ENCODE measurements at places on chromosomes 11 and 22.
A peak's percentile ranks its signal among the peaks of the same experiment; 100 is the strongest.

- no peak overlapping the region for H3K27ac ChIP-seq
- H3K27me3 ChIP-seq, result no peaks in the 10 kb centered on the region
- no peaks in the 10 kb centered on the region for H3K4me1 ChIP-seq
- no peak overlapping the region for H3K4me3 ChIP-seq
These were observed 100.3 kb downstream of the TENM4 start for GRCh38 chr11:79340535-79340934.

DNA sequence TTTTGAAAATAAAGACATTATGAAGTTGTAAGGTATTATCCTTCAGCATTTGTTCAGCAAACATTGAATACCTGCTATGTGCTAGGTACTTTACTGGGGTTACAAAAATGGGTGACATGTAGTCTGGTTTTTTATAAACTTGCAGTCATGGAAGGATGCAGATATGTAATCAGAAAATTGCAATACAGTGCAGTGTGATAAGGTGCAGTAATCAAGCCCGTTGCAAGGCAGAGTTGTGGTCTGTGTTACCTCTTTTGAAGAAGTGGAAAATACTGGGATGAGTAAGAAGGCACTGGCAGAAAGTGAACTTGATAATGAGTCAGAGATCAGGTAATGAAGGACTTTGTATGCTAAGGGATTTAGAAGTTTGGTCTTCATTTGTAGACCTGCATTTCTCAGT lies 8.1 kb downstream of the FBXO7 start:
- H3K36me3 ChIP-seq, result peaks cover 14% of the 10 kb centered on the region
- H3K4me3 ChIP-seq, result no peak overlapping the region
- no peaks in the 10 kb centered on the region for H3K27me3 ChIP-seq
- H3K4me1 ChIP-seq, result peaks cover 29% of the 10 kb centered on the region
- DNase-seq, result no peak

DNA sequence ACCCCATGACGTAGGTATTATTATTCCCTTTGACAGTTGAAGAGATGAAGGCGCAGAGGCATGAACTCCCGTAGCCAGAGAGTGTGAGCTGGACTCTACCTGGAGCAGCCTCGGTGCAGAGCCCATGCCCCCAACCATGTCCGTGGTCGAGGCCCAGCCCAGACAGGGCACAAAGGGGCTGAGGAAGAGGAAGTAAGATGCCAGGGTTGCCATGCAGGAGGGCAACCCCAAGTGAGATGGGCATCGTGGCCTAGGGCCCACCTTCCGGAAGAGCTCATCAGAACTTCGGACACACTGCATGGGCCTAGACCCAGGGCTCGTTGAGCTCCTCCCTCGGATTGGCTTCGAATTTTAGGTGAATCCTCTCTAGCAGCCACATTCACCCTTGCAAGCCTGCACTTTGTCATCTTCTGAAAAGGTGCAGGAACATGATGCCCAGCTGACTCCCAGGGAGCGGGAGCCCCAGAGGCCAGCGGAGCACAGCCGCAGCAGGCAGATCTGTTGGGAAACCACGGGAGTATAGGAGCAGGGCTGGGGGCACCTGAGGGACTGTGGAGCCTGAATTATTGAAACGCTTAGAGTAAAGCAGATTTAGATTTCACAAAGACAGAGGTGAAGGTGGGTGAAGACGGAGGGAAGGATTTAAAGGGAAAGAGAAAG lies 29.0 kb upstream of the JAM3 start:
- H3K27me3 ChIP-seq, result peaks cover 5% of the 10 kb centered on the region
- H3K4me1 ChIP-seq, result peaks cover 22% of the 10 kb centered on the region
- H3K36me3 ChIP-seq, result no peaks in the 10 kb centered on the region
- H3K27ac ChIP-seq, result peak overlapping the region; percentile 49
- H3K4me3 ChIP-seq, result no peak overlapping the region

- no peak overlapping the region for H3K4me3 ChIP-seq
- no peaks in the 10 kb centered on the region for H3K27me3 ChIP-seq
- H3K27ac ChIP-seq, result no peak overlapping the region
- DNase-seq, result no peak
- H3K4me1 ChIP-seq, result peaks cover 7% of the 10 kb centered on the region
These were observed 43.9 kb downstream of the CCDC34 start for GRCh38 chr11:27319072-27319471.

- no peak overlapping the region for H3K4me3 ChIP-seq
- no peaks in the 10 kb centered on the region for H3K36me3 ChIP-seq
- no peak overlapping the region for H3K27ac ChIP-seq
- H3K27me3 ChIP-seq, result peaks cover 15% of the 10 kb centered on the region
- no peak for DNase-seq
These were observed 207.6 kb downstream of the CWF19L2 start for GRCh38 chr11:107250017-107250416.

DNA sequence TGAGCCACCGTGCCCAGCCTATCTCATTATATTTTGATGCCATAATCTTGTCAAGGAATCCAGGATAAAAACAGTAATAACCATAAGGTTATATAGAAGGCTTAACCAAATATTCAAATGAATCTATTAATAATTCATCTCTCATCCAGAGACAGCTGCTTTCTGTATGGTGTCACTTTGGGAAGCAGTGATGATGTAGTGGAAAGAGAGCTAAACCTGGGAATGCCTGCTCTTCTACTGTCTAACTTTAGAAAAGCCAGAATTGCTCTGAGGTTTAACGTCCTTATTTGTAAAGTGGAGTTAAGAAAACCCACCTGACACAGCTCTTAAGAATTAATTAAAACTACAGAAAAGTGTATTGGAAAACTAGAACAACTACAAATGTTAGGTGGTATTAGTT lies 29.3 kb upstream of the OR10D3 start:
- no peaks in the 10 kb centered on the region for H3K4me1 ChIP-seq
- no peak overlapping the region for H3K4me3 ChIP-seq
- H3K27me3 ChIP-seq, result peaks cover 24% of the 10 kb centered on the region
- H3K27ac ChIP-seq, result no peak overlapping the region

GRCh38 chr22:33659448-33659847 lies 260.8 kb downstream of the LARGE1 start:
- H3K36me3 ChIP-seq, result no peaks in the 10 kb centered on the region
- no peaks in the 10 kb centered on the region for H3K27me3 ChIP-seq
- no peak for DNase-seq
- H3K27ac ChIP-seq, result no peak overlapping the region
- H3K4me1 ChIP-seq, result no peaks in the 10 kb centered on the region

- no peak overlapping the region for H3K4me3 ChIP-seq
- DNase-seq, result no peak
- peaks cover 43% of the 10 kb centered on the region for H3K27me3 ChIP-seq
- H3K4me1 ChIP-seq, result no peaks in the 10 kb centered on the region
- H3K36me3 ChIP-seq, result no peaks in the 10 kb centered on the region
These were observed 426.7 kb downstream of the MIAT start for GRCh38 chr22:27084130-27084529.

GRCh38 chr11:65492637-65493366 lies 6.0 kb upstream of the MALAT1 start:
- no peaks in the 10 kb centered on the region for H3K36me3 ChIP-seq
- peak overlapping the region; percentile 39 for H3K27ac ChIP-seq
- DNase-seq, result no peak

- H3K27me3 ChIP-seq, result peaks cover 67% of the 10 kb centered on the region
- no peak overlapping the region for H3K27ac ChIP-seq
- H3K4me3 ChIP-seq, result no peak overlapping the region
- DNase-seq, result no peak
These were observed 44.9 kb upstream of the VSTM5 start for GRCh38 chr11:93895106-93895862.

DNA sequence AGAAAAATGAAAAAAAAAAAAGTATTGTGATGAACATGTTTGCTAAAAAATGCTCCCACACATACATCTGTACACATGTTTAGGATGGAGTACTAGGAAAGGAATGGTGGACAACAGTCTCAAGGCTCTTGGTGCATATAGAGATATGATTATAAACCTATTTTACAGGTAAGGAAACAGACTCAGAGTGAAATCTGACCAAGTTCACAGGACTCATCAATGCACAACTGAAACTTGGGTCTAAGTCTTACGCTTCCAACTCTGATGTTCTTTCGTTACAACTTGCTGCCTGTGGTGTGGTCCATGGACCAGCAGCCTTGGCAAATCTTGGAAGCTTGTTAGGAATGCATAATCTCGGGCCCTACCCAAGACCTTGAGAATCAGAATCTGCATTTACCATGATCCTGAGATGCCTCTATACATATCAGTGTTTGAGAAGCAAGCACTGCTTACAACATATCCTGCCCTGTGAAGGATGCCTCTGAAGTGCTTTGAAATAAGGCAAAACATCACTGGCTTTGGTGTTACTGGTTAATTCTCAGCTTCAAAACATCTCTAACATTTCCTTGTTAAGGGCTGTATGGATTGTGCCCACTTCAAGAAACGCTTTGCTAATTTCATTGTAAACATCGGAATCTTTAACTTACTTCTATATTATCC lies 39.9 kb upstream of the NUP160 start:
- peak overlapping the region; percentile 78 for H3K27ac ChIP-seq
- H3K4me3 ChIP-seq, result peak overlapping the region; percentile 63
- H3K36me3 ChIP-seq, result no peaks in the 10 kb centered on the region
- no peaks in the 10 kb centered on the region for H3K27me3 ChIP-seq
- H3K4me1 ChIP-seq, result peaks cover 37% of the 10 kb centered on the region
- DNase-seq, result no peak

DNA sequence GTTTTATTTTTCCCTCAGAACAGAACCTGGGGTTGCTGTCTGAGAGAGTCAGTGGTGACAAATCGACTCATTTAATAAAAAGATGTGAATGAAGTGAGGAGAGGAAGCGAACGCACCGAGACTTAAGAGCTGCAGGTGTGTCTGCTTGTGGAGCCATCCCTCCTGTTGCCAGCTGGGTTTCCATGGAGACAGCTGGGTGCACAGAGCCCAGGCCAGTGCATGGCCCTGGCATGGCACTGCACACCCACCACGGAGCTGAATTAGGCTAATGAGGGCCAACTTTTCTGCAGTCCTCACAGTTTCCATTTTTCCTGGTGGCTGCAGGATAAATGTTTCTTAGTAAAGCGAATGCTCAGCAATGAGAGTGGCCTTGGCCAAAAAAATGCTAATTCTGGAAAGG lies 750.2 kb downstream of the OPCML start:
- no peak for DNase-seq
- H3K36me3 ChIP-seq, result no peaks in the 10 kb centered on the region
- H3K27me3 ChIP-seq, result peaks cover 5% of the 10 kb centered on the region
- peaks cover 7% of the 10 kb centered on the region for H3K4me1 ChIP-seq
- no peak overlapping the region for H3K4me3 ChIP-seq
- no peak overlapping the region for H3K27ac ChIP-seq

GRCh38 chr11:111944139-111944538 lies 7.0 kb downstream of the DIXDC1 start:
- DNase-seq, result no peak
- H3K27ac ChIP-seq, result no peak overlapping the region
- H3K4me1 ChIP-seq, result peaks cover 7% of the 10 kb centered on the region
- no peaks in the 10 kb centered on the region for H3K27me3 ChIP-seq
- peaks cover 5% of the 10 kb centered on the region for H3K36me3 ChIP-seq

DNA sequence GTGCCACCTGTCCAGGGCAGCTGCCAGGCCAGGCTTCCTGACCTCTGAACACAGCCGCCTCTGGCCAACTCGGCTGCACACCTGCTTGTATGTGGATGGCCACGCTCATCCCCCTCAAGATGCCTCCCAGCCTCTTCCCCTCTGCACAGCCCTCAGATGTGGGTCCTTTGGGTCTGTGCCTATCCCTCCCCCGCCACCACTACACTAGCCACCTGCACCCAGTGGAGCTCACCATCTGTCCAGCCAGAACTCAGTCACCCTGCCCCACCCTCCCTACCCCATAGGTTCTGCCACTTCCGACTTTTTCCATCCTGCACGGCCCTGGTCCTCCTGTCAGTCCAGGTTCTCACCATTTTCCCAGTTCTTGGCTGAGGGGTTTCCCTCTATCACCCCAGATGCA lies 44.6 kb downstream of the PHF21B start:
- no peak overlapping the region for H3K4me3 ChIP-seq
- no peak overlapping the region for H3K27ac ChIP-seq
- DNase-seq, result no peak
- H3K4me1 ChIP-seq, result no peaks in the 10 kb centered on the region

GRCh38 chr11:15589070-15589626 lies 474.4 kb downstream of the INSC start:
- H3K4me1 ChIP-seq, result no peaks in the 10 kb centered on the region
- no peak for DNase-seq
- no peak overlapping the region for H3K27ac ChIP-seq
- H3K4me3 ChIP-seq, result no peak overlapping the region

DNA sequence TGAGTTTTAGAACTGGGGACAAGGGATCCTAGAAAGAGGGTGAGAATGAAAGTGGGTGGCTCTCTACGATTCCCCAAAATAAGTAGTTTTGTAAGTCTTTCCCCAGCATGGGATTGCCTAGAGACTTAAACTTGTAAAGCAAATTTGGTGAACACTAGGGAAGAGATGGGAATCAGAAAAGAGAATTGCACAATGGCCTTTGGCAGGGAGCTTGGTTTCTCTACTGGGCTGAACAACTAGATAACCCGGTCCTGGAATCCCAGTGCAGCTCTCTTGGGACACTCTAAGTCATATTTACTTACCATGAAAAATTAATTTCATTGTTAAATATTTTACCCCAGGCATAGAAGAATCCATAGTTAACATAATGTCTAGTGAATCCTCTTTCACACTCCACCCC lies 16.5 kb upstream of the USP18 start:
- peaks cover 5% of the 10 kb centered on the region for H3K36me3 ChIP-seq
- no peaks in the 10 kb centered on the region for H3K27me3 ChIP-seq
- no peak for DNase-seq
- H3K4me3 ChIP-seq, result no peak overlapping the region
- no peak overlapping the region for H3K27ac ChIP-seq

DNA sequence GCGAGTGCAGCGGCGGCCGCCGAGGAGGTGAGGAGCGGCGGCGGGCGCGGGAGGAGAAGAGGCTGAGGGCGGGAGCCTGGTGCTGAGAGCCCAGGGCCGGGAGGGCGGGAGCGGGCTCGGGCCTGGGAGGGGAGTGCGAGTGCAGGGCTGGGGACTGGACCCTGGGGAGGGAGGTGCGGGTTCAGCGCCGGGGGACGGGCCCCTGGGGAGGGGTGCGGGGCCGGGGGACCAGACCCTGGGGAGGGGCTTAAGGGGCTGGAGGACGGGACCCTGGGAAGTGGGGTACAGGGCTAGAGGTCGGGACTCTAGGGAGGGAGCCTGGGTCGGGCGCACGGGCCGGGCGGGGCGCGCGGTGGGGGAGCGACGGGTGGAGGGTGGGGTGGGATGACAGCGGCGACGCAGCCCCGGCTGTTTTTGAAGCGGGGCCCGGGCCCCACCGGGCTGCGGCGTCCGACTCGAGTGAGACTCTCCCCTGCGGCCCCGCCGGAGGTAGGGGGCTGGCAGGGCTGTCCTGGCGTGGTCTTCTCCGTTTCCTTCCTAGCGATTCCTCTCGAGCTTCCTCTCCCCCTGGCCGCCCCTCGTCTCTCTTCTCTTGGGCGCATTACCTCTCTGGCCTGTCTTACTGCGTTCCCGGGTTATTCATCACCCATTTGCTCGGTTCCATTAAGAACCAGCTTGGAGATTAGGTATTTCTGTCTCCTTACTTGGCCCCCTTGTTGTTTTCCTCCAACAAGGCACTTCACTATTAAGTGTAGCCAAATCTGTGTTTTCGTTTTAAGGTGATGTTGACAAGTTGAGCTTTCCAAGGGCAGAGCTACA lies 754 bp downstream of the NUP50 start:
- peak; percentile 29 for DNase-seq
- H3K4me1 ChIP-seq, result peaks cover 44% of the 10 kb centered on the region
- H3K27ac ChIP-seq, result peak overlapping the region; percentile 95
- peak overlapping the region; percentile 99 for H3K4me3 ChIP-seq
